Kidney (tissue), 22 donors: ENCODE measurements at places on chromosomes 16 and 17. TPM values are rescaled to one million over a fixed set of nuclear protein-coding genes. Genes with fewer than 3 reads are reported as not detected.

Gene ITGB4
- 149 TPM for total RNA-seq

Gene KRTAP9-4
- total RNA-seq, result not detected

Gene GPR139
- not detected for total RNA-seq

Gene PLA2G10
- not detected for total RNA-seq

Gene PDE6G
- 3.2 TPM for total RNA-seq

Gene ABCC11
- not detected for total RNA-seq

Gene TERB1
- 0.19 TPM for total RNA-seq

Gene KRTAP3-1
- total RNA-seq, result not detected

Gene KRT28
- total RNA-seq, result not detected

Gene HOXB5
- total RNA-seq, result 27.0 TPM

Gene ASPHD1
- total RNA-seq, result 8.9 TPM

DNA sequence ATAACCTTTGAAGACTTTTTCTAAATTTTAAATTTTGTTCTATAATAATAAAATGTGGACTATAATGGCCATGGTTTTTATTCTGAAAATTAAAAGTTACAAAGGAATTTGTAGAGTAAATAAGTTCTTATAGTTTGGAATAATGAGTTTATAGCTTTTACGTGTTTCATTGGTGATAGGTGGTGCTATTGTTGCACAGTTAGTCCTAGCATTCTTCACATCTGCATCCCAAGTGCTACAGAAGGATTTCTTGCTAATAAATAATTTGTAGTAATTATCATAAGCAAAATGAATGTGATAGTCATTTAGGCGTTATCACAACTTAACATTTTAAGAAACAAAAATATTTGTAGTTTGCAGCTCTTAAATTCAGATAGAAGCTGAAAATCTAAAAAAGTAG lies 67.9 kb downstream of the BCAS3 start:
- DNase-seq, result no peak

DNA sequence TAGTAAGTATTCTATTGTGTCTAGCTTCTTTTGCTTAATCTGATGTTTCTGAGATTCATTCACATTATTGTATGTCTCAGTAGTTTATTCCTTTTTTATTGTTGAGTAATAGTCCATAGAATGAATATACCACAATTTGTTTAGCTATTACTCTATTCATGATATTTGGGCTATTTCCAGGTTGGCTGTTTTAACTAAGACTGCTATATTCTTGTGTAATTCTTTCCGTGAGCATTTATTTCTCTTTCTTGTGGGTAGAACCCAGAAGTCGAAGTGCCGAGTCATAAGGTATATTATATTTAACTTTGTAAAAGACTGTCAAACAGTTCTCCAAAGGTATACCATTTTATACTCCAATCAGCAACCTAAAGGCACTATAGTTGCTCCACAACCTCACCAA lies 160.8 kb downstream of the ANKFN1 start:
- DNase-seq, result no peak

- DNase-seq, result peak; percentile 79
Observed at GRCh38 chr17:77286641-77287431, 146.1 kb downstream of the SEC14L1 start.

- DNase-seq, result no peak
Observed at GRCh38 chr17:64614266-64615027, 47.7 kb downstream of the SMURF2 start.

- no peak for DNase-seq
Observed at GRCh38 chr17:28926786-28927185, 23.9 kb upstream of the DHRS13 start.

GRCh38 chr17:39861235-39861634 lies 2.9 kb downstream of the IKZF3 start:
- DNase-seq, result no peak

- no peak for DNase-seq
Observed at GRCh38 chr17:38421871-38422827, 6.1 kb upstream of the ARHGAP23 start.

DNA sequence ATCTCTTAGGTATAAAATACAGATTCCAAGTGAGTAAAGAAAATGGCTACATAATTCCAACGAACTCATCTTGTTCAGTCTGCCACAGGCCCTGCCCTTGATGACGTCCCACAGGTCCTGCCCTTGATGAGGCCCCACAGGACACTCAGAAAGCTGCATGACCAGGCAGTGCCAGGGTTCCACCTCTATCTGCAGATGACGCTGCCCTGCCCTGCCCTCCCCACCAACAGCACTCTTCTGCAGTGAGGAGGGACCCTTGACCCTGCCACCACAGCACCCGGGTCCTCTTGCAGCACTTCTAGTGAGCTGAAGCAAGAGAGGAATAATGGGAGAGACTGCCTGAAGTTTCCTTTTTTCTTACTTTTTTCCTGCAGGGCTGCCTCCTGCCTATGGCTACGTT lies 118.4 kb downstream of the VPS53 start:
- DNase-seq, result no peak

DNA sequence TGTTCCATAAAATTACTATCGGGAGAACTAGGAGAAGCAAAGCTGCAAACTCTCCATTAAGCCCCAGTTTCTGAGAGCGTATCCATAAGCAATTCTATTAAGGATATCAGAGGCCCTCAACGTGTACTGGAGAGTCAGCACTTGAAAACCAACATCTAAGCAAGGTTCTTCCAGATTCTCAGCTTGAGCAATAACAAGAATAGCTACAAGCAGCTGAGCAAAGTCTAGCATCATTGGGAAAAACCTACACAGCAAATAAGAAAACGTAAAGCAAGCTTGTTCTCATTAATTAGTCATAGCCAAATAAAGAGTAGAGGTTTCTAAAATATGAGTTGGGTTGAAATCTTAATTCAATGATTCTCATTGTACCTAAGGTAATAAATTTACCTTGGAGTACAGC lies 26.9 kb upstream of the COX10 start:
- DNase-seq, result no peak

- no peak for DNase-seq
Observed at GRCh38 chr17:15398736-15399331, 57.4 kb upstream of the TEKT3 start.

DNA sequence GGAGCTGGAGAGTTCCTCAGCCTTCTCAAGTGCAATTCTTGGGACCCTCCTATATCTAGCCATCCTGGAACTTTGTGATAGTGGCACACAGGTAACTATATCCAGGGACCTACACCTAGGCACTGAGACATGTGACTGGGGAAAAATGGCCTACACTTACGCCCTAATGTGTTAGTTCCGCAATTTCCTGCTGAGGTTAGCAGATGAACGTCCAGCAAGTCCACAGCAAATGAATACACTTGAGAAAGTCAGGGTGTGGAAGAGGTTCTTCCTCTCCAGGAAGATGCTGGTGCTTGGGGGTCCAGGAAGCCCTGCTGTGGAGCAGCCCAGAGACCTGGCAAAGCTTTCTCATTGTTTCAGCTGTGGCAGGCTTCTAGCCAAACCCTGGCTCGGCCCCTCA lies 20.8 kb downstream of the PIK3R5 start:
- no peak for DNase-seq
